ENCODE measurements at places on chromosomes 7 and 10. TPM values are rescaled to one million over a fixed set of nuclear protein-coding genes. Genes with fewer than 3 reads are reported as not detected.

SPAM1 gene
- total RNA-seq = not detected

- DNase-seq = no peak
Observed at GRCh38 chr7:96663457-96663856, 46.2 kb downstream of the SEM1 start.

- no peak for DNase-seq
Observed at GRCh38 chr10:43401627-43402026, 7.4 kb downstream of the HNRNPF start.

DNA sequence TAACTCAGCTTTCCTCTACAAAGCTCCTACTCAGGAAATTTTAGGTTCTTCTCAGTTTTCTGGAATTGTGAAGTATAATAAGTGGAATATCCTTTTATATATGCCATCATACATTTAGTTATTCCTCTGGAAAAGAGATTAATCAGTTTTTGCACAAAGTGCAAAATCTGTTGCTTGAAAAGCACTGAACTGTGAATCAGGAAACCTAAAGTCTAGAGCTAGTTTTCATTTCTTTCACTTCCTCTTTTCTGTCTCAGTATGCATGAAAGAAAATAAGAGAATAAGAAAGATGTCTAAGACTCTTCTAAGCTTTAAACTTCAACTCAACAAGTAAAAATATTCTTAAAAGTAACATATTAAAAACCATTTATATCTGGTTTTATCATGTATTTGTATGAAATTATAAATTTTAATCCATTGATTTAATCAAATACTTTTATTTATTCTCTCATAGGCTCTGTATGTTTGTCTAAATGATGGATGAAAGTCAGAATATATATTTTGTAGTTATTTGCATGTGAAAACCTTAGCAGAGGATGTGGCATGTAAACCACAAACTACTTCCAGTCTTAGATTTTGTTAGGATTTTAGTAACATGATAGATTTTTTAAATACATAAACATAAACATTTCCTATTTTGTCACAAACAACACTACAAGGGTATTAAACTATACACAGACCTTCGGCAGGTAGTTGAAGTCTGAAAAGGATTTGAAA, 1073.0 kb downstream of the XPNPEP1 start:
- DNase-seq = no peak

OR2A12 gene
- not detected for total RNA-seq

EVX1 gene
- total RNA-seq = not detected

- no peak for DNase-seq
Observed at GRCh38 chr10:51260376-51260775, 186.1 kb downstream of the PRKG1 start.

- DNase-seq = no peak
Observed at GRCh38 chr10:25261558-25261957, 86.8 kb downstream of the GPR158 start.

DNA sequence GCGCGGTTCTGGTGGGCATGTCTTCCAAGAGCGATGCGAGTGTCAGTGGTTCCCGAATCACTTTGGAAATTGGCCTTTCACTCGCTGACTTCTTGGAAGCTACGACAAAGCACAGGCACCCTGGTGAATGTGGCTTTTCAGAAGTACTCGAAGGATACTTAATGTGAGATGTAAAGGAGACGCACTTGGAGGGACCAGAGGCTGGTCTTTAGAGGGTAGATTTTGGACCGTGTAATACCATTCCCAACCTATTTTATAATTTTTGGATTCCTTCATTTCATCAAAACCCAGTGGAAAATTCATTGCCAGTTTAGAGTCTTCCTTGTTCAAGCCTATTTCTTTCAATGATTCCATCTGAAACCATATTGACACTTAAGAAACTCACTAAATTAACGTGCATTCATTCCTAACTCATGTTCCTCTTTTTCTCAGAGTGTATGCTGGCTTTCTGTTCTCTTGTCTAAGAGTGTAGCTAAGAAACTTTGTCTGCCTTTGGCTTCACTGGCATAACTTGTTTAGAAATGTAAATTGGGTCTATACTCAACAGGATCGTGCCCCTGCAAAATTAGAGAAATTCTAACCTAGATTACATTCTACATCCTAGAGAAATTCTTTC, 645 bp upstream of the COPG2 start:
- no peak for DNase-seq

LEP gene
- total RNA-seq = not detected

DNA sequence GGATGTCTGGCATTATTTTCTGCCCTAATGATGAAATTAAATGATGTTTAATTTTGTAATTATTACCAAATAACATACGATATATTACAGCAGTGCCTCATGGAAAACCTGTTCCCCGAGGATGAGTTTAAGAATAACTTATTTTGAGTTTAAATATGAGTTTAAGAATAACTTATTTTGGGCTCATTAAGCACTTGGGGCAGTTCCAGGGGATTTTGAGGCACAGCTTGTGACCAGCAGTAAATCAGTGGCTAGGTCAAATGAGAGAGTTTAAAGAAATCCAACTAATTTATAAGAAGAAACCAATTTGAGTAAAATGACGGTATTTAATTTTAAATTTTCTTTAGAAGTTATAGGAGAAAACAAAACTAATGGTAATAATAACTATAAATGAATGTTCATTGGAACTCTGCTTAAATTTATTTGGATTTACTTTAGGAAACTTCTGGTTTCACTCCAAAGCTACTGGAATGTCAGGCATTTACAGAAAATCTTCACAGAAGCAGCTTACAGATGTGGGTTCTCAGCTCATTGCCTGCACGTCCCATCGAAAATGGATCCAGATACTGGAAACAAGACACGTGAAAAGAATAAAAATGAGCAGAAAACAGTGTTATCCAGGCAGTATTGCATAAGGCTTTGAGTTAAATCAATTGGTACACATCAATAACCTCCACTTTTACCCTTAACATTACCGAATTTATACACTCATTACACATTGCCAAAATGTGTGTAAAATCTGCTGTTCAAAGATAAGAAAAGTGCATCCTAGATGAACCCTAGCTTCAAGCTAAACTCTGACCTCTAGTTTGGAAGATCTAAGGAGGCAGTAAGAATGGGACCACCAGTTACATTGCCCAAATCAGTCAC, 784.5 kb upstream of the IGFBP3 start:
- no peak for DNase-seq

DNA sequence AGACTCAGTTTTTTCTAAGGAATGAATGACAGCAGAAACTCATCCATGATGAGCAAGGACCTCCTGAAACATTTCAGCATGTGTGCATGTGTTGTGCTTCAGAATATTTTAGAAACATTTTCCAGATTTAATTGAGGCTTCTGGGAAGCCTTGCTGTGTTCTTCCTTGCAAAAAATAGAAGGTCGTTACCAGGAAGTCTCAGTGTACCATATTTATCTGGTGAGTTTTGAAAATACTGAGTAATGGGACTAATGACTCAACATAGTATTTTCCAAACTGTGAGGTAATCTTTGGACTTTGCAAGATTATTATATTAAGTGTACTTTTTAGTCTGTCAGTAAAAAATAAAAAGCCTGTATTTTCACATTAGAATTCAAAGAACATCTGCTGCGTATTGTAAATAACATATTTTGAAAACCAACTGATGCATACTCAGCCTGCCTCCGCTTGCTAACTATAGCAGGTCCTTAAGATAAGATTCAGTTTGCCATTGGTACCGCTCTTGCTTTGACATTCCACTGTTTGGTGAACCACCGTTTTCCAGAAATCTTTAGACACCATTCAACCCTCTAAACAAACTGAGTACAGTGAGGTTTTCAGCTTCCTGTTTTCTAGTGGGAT, 739.6 kb upstream of the GALNT17 start:
- no peak for DNase-seq

SOSTDC1 gene
- not detected for total RNA-seq

DNA sequence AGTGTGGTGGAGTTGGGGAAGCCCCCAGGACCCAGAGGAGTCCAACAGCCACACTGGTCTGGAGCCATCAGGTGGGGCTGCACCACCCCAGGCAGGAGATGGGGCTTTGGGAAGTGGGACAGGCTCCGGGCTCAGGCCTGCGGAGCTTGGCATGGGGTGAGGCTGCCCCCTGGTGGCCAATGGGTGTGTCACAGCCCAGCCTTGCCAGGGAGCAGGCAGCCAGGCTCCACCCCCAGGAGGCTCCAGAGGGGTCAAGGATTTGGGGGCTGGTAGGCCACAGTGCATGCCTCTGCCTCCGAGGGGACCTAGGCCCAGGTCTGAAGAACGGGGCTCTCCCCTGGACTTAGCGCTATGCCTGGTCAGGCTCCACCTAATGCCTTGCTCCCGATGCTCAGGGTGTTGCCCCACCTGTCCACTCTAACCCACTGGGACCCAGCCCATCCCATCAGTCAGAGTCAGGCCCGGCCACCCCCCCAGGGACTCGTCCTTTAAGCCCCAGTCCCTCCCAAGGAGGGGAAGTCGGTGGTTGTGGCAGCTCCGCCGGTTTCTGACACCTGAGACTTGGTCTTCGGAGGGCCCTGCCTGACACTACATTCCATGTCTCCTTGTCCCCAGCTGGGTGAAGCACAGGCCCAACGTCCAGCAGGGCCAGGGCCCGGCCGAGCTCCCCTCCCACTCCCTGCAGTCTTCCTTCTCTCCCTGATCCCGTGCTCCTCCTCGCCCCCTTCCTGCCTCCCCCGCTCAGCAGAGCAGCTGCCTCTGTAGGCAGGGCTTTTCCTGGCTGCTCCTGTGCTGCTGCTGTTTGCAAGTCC, 11.3 kb upstream of the SAMD8 start:
- DNase-seq = peak; percentile 40

DNA sequence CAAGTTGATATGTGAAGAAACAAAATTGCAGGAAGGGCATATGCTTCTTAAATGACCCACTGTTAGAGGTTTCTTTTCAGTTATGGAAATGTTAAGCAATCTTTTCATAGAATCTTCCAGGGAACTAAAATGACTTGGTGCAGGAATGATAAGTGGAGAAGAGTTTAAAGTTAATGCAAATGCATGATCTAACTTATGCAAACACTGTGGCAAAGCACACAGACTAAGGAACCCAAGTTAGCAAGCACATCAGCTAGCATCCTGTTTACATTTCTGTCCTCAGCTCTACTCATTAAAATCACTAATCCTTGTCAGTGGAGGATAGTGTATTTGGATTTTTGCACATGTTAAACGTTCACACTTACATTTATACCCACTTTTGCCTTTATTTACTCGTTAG, 9.3 kb downstream of the CLCN1 start:
- no peak for DNase-seq

GRCh38 chr10:133318494-133319127, 9.9 kb downstream of the ZNF511 start:
- DNase-seq = peak; percentile 28

CDC14C gene
- 0.32 TPM for total RNA-seq

DNA sequence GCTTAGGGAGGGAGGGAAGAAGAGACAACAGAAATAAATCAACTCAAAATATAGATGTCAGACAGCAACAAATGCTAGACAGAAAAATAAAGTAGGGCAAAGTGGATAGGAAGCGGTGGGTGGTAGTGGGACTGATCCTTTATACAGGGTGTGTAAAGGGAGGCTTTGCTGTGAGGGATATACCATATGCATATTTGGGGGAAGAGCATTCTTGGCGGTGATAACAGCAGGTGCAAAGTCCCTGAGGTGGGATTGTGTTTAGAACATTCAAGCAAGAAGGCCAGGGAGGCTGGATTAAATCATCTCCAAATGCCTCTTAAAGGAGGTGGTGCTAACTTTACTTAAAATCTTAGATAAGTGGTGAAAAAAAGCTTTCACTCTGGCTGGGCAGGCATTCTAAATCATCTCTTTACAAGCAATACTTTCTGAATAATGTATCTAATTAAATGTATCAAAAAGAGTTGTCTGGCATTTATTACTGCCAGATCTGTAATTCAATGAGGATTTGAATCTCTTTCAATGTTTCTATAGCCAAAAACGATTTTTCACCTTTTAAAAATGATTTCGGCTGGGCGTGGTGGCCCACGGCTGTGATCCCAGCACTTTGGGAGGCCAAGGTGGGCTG, 9.4 kb upstream of the AKR1B15 start:
- DNase-seq = no peak

- DNase-seq = no peak
Observed at GRCh38 chr7:46150202-46150601, 229.1 kb upstream of the IGFBP3 start.

ANKRD61 gene
- total RNA-seq = 0.23 TPM

DNA sequence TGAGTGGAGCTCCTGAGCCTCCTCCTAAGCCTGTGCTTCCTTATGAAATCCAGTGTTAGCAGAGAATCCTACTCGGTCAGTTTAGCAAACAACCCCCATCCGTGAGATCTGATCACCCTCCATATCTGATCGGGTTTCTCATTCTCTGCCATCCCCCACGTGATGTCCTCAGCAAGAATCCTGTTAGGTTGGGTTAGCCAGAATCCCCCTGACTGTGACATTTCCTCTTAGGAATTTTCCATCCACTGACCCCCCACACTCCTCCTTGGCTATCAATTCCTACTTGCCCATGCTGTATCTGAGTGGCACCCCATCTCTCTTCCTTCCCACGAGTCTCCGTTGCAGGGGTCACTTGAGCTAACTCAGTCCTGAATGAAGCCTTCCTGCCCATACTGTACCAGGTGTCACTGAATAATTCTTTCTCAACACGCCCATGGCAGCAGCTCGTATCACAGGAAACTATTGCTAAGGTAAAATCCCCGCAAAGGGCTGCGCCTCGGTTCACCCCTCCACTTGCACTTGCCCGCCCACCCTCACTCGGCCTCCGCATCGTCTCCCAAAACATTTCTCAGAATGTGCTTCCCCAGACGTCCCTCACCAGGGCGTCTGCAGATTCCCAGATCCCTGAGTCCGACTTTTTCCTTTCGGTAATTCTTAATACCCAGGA, 44.1 kb downstream of the MYOF start:
- DNase-seq = peak; percentile 59

GPR15LG gene
- total RNA-seq = not detected

DNA sequence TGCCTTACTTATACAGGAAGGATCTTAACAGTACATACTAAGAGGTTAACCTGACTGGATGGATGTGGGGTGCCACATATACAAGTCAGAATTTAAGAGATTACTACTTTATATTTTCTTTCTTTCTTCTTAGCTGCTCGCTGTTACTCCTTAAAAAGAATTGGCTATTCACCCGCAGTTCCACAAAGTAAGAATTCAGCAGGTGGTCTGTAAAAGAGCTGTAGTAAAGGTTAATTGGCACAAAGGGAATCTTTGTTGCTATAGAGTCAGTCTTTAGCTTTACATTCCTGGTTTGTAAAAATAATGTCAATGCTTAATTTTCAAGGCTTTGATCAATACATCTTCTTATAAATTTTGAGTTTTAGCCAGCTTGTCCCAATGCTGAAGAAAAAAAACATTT, 43.2 kb downstream of the RALA start:
- no peak for DNase-seq

CCDC7 gene
- 8.7 TPM for total RNA-seq

- peak; percentile 78 for DNase-seq
Observed at GRCh38 chr10:52566471-52567246, 205.9 kb downstream of the MBL2 start.

INSYN2A gene
- total RNA-seq = 3.3 TPM

- DNase-seq = no peak
Observed at GRCh38 chr10:34548466-34548865, 266.6 kb downstream of the PARD3 start.

DNA sequence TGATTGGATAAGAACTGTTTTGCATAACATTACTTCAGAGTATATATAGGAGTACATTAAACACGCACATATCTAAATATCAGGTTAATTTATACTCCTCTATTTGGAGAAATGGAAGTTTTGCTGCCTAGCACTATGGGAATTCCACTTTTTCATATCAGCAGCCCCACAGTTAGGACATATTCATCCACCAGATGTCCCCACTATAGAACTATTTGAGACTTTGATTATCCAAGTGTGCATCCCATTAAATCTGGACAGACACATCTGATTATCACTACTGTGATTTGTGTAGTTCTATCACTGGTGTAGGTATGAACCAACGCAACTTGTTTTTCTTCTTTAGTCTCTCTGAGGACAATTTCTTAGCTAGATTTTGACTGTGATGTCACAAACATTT, 345.7 kb downstream of the THSD7A start:
- DNase-seq = no peak

Data from LHCN-M2 (cell line).